ENCODE measurements at places on chromosomes 16 and 17. TPM values are rescaled to one million over a fixed set of nuclear protein-coding genes. Genes with fewer than 3 reads are reported as not detected.

- no peak for DNase-seq
These were observed 49.1 kb downstream of the PHLPP2 start for GRCh38 chr16:71675380-71675779.

- DNase-seq = no peak
These were observed 2.2 kb upstream of the TMC5 start for GRCh38 chr16:19415461-19415860.

DNA sequence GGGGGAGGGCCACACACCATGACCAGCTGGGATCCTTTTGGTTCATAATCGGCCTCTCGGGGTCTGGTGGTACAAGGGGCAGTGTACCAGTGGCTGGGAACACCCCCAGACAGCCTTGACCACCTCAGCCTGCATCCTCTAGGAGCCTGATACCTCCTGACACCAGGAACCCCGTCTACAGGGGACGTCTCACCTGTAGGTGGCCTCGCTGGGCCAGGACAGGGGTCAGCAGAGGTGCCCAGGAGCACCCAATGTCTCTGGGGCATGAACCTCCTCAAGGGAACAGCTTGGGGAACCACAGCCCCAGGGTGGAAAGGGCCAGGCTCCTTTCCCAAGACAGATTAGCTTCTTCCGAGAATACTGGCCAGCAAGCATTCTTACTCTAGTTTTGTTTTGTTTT lies 2.5 kb upstream of the METRNL start:
- no peak for DNase-seq

DNA sequence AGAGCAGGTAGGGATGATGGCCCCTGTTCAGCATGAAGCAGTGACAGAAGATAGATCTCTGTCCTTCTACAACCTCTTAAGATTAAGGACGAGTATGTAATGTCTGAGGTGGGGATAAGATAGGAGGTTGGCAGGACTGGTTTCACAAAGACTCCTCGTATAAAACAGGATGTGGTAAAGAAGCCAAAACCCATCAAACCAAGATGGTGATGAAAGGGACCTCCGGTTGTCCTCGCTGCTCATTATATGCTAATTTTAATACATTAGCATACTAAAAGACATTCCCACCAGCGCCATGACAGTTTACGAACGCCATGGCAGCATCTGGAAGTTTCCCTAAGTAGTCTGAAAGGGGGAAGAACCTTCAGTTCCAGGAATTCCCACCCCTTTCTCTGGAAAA lies 27.3 kb downstream of the MIS12 start:
- no peak for DNase-seq

OR4D1 gene
- 0.01 TPM for polyA plus RNA-seq

DNA sequence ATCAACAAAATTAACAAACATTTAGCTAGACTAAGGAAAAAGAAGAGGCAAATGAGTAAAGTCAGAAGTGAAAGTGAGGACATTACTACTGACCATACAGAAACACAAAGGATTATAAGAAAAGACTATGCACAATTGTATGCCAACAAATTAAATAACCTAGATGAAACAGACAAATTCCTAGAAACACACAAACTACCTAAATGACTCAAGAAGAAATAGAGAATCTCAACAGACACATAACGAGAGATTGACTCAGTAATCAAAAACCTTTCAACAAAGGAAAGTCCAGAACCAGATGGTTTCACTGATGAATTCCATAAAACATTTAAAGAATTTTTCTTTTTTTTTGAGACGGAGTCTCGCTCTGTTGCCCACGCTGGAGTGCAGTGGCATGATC lies 35.7 kb upstream of the MYLK3 start:
- no peak for DNase-seq

- DNase-seq = peak; percentile 13
These were observed 299.8 kb upstream of the SALL1 start for GRCh38 chr16:51450909-51451308.

DNA sequence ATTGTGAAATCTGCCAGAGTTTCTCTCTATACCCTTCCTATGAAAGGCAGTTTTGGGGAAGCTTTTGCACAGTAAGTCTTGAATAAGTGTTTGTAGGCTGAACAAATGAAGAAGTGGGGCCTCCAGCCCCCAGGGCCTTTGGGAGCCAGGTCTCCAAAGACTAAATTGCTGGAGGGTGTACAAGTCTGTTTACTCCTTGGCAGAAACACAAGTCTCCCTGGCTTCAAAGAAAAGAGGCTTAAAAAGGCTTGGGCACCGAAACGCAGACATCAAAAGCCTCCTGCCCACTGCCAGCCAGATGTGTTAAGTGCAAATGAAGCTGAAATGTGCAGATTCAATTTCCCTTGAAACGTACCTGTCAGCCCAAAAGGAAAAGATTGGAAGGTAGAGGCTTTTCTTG lies 146.3 kb downstream of the TMEM132E start:
- DNase-seq = no peak

GRCh38 chr16:69448470-69449193 lies 24.2 kb downstream of the CYB5B start:
- DNase-seq = peak; percentile 87

- DNase-seq = no peak
These were observed 12.8 kb upstream of the RAP1GAP2 start for GRCh38 chr17:2783310-2784030.

DNA sequence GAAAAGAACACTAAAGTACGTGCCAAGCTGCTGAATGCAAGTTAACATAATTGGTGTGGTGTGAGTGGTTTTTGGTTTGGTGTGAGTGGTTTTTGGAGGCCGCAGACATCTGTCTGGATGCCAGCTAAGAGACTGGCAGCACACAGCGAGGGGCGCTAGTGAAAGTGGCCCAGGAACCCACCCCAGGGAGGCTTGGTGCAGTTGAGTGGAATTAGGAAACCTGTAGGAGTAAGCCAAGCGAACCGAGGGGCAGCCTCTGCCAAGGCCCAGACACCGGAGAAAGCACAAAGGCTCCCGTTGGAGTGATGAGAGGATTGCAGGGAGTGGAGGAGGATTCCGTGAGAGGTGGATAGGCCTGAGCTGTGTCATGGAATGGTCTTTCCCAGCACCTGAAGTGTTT lies 24.6 kb upstream of the SLC5A11 start:
- DNase-seq = no peak

DNA sequence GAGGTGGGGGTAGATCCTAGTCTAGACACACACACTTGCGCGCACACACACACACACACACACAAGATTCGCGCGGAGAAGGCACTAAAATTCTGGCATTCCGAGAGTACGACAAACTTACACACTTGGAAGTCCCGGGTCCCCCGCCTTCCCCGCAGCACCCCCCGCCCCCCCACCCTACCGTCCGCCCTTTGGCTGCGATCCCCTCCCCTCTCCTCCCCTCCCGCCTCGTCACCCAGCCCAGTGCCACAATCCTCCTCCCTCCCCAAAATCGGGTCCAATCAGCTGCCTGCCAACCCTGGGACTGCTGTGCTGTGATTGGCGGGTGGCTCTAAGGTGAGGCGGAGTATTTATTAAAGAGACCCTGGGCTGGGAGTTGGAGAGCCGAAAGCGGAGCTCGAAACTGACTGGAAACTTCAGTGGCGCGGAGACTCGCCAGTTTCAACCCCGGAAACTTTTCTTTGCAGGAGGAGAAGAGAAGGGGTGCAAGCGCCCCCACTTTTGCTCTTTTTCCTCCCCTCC lies at the start of gene SOX9:
Gene SOX9 (plus strand): TSS at position 379 of the 522 bp plus-strand sequence. CDS start 372 bp downstream, outside the sequence.
- DNase-seq = peak; percentile 96

DLG4 gene
- polyA plus RNA-seq = 10.0 TPM

HOXB7 gene
- 1.2 TPM for polyA plus RNA-seq

CACNG3 gene
- not detected for polyA plus RNA-seq

DNA sequence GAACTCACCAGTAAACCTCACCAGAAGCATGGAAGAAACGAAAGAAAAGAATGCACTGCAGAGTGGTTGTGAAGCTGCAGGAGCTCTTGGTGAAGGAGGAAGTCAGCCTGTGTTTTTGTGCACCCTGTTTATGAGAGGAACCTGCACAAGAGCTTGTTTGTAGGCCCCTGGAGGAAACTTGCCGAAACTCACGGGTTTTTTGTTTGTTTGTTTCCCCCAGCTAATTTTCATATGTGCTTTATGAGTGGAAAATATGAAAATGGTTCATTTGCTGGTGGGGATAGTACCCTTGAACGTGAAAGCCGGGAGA lies 222.7 kb downstream of the C16orf95 start:
- DNase-seq = no peak

- DNase-seq = no peak
These were observed 78.1 kb upstream of the DHX40 start for GRCh38 chr17:59487161-59487873.

FBXL16 gene
- 0.93 TPM for polyA plus RNA-seq

KRTAP17-1 gene
- not detected for polyA plus RNA-seq

EFCAB5 gene
- polyA plus RNA-seq = 0.24 TPM

DNA sequence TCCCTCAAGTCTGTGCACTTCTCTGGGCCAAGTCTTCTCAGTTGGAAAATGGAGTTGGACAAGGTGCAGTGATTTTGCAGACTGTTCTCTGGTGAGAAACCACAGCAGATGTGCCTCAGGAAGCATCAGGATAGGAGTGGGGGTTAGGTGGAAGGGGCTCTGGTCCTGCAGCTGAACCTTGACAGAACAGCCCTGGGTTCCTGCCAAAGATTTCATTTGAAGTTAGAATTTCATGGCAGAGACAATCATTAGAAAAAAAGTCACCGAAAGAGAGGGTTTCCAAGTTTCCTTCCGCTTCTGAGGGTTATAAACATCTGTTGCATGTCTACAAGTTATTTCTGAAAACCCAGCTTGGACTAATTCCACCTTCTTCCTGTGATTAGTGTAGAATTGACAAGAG lies 80.4 kb upstream of the IRX3 start:
- no peak for DNase-seq

DNA sequence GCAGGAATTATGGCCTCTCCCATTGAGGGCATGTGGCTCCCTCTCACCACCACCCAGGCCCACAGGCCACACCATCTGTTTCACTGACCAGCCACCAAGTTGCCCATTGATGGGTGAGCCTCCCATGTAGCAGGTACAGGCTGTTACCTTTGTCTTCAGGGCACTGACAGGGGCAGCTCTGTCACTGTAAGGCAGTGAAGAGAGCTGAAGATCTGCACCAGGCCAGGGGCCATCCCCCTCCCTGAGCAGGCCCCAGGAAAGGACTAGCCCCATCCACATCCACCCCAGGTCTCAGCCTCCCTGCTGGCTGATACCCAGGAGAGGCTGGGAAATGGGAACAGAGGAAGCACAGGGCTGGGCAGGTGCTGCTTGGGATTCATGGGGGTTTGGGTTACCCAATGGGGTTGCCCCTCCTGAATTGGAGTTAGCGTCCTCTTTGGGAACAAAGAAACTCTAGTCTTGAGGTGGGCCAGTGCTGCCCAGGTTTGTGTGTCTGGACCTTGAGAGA lies 1691.4 kb downstream of the TP53TG3F start:
- no peak for DNase-seq

DNA sequence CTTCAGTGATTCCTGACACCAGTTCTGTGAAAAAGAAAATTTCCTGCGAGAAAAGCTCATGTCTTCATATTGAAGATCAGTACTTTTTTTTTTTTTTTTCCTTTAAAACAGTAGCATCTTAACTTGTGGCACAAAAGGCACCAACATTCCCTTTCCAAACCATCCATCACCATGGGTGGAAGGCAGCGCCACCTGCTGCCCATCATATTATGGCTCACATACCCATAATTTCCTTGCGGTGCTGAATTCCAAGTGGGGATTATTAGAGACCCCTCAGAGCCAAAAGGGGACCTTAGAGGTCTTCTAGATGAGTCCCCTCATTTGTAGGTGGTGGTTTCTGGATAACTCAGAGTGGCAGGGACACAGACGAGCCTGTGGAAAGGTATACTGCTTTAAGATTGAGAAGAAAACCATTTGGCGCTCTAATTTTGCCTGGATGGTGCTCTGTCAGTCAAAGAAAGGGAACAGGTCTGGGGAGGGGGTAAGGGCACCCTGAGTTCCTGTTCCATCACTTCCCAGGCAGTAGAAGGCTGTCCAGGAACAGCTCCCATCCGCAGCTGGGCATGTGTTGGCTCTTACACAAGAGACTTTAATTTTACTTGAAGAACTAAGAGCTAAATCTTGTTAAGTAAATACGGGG lies 7.9 kb upstream of the SOST start:
- peak; percentile 50 for DNase-seq

TP53TG3F gene
- polyA plus RNA-seq = not detected

GRCh38 chr16:67129422-67129821 lies 19.7 kb downstream of the PHAF1 start:
- no peak for DNase-seq

- DNase-seq = peak; percentile 94
These were observed 9.7 kb downstream of the RMI2 start for GRCh38 chr16:11354733-11355574.

DNA sequence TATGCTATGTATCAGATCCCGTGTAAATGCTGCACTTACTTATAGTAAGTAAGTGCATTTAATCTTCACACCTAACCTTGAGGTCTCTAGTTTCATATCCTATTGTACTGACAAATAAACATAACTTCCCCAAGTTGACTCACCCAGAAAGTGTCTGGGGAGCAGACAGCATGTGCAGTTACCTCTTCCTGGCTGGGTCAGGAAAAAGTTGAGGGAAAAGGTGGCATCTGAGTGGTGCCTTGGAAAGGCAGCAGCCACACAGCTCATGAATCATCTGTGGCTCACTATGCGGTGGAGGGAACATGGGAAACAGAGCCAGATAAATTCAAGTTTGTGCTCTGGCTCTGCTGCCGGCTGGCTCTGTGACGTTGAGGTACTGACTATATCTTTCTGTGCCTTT lies 382.0 kb upstream of the DYNLRB2 start:
- no peak for DNase-seq

GRCh38 chr17:20981046-20981920 lies 61.5 kb downstream of the USP22 start:
- no peak for DNase-seq

GRCh38 chr16:85519540-85520231 lies 93.4 kb upstream of the GSE1 start:
- no peak for DNase-seq

DNA sequence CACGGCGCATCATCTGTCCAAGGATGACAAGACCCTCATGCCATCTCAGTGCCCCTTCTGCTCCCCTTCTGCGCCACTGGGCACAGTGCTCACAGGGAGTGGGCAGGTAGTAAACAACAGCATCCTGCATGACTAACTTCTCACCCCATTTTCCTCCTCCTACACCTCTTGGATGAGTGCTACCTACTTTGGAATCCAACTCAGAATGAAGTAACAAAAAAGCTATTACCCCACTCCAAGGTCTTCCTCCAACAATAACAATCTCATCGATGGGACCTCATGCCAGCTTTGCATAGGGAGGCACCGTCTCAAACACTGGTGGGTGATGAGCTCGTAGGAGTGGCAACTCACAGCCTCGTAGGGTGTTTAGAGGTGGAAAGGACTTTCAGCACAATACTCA lies 98.6 kb upstream of the RCVRN start:
- DNase-seq = no peak

GRCh38 chr17:2018716-2019510 lies 6.2 kb downstream of the RTN4RL1 start:
- DNase-seq = no peak

GRCh38 chr16:75251280-75252048 lies at the start of gene BCAR1:
Gene BCAR1, minus strand, starts transcription at chr16:75251624. Its CDS starts 142 bp downstream, at chr16:75251482.
- DNase-seq = peak; percentile 91

DNA sequence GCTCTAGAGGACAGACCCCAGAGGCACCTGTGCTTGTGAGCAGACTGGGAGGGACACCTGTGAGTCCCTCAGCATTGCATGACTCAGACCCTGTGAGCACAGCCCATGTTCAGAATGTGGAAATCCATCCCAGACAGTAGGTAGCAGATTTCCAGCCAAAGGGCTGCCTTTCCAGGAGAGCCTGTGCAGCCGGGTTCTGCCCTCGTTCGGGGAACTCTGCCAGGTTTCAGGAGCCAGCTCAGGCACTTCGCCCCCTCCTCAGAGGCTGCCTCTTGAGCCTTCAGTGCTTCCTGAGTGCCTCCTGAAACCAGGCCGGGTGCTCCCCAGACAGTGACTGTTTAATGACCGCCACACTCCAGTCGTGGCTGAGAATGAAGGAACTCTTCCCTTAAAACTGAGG lies 23.3 kb upstream of the SDR42E2 start:
- peak; percentile 63 for DNase-seq

WDR81 gene
- polyA plus RNA-seq = 26.0 TPM

- no peak for DNase-seq
These were observed 46.2 kb upstream of the RBFOX3 start for GRCh38 chr17:79657036-79657435.

Measured in lung (tissue), 17 donors.